SK-N-SH treated with all-trans-retinoic acid at 6 μM for 48 hours (cell line): ENCODE measurements at places on chromosomes 7 and 10.

GRCh38 chr7:15855525-15856109, 169.1 kb upstream of the MEOX2 start:
- ATAC-seq, result no peak

GRCh38 chr10:15245530-15245929, 77.0 kb upstream of the NMT2 start:
- ATAC-seq, result peak; percentile 75

DNA sequence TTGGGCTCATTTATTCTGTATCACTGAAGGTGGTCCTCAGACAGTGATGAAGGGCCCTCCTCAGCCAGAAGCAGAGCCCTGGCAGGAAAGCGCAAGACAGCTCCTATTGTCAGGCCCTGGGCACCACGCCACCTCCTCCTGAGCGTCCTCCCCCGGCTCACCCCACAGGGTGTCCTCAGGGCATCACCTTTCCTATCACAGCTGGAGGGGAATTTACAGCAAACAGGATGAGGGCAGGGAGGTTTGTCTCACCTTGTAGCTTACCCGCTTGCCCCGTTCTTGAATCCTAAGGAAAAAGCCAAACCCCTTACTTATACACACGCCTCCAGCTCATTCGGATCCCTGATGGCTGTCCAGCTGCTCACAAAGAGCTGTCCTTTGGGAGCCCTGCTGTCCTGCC, 50.2 kb upstream of the LANCL2 start:
- ATAC-seq, result no peak; the same call in 2 of the 3 replicates

GRCh38 chr7:30406664-30407425, 71.7 kb downstream of the NOD1 start:
- ATAC-seq, result no peak
